ENCODE measurements at places on chromosomes 3 and 15.

DNA sequence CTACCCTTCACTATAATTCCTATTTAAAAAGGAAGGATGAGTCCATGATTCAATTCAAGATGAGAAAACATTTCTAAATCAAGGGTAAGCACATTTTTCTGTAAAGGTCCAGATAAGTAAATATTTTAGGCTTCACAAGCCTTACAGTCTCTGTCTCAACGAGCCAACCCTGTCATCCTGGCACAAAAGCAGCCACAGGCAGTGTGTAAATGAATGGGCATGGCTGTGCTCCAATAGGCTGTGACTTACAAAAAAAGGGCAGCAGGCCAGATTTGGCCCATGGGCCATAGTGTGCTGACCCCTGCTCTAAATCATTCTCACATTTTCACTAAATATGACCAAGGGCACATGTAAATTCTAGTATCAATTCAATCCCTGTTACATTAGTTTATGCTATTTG lies 200.4 kb downstream of the WNT5A start:
- no peak for DNase-seq

GRCh38 chr3:35965908-35966307 lies 326.6 kb downstream of the ARPP21 start:
- DNase-seq: peak; percentile 15

- DNase-seq: no peak
These were observed 8.7 kb upstream of the SUMF1 start for GRCh38 chr3:4475804-4476203.

DNA sequence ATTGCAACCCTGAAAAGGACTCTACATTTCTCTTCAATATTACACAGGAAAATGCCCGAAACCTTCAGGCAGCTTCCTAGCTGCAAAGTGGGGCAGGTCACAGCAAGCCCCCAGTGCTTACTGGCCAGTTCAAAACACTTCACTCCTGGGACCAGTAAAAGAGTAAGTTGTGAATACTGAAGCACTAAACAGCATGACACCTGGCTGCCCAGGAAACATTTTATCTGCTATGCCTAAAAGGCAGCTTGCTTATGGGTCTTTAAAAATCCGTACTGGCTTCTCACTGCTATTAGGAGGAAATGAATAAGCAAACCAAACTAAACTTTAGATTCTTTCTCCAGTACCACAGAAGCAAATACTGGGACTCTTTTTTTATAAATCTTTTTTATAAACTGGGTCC lies 457.9 kb upstream of the ALCAM start:
- no peak for DNase-seq
